Kidney glomerular epithelial cell (primary cell): ENCODE measurements at places on chromosomes 12 and 14.

GRCh38 chr12:85179680-85180270, 100.2 kb upstream of the ALX1 start:
- peak; percentile 75 for DNase-seq

GRCh38 chr14:100342195-100342594, 19.1 kb downstream of the SLC25A47 start:
- no peak for DNase-seq

- DNase-seq: no peak
These were observed 86.6 kb downstream of the PHLDA1 start for GRCh38 chr12:75944905-75945432.

DNA sequence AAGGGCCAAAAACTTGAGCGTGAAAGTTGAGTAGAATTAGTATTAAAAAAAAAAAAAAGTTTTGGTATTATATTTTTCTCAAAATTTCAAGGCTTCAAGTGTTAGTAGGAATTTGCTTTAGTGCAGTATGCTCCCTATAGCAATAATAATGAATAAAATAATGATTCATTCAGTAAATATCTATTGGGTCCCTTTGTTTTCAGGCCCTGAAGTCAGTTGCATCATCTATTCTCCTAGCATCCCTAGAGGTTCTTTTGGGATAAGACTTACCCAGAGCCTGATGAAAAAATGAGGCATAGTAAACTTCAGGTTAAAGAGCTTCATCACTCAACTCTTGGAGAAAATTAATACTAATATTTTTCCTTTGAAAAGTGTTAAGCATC, 1.1 kb downstream of the KMT5A start:
- peak; percentile 40 for DNase-seq

GRCh38 chr12:11651785-11652184, 2.3 kb downstream of the ETV6 start:
- peak; percentile 59 for DNase-seq

- DNase-seq: no peak
These were observed 7.6 kb downstream of the M6PR start for GRCh38 chr12:8941691-8942478.

- no peak for DNase-seq
These were observed 16.0 kb upstream of the CMKLR1 start for GRCh38 chr12:108355069-108355468.

DNA sequence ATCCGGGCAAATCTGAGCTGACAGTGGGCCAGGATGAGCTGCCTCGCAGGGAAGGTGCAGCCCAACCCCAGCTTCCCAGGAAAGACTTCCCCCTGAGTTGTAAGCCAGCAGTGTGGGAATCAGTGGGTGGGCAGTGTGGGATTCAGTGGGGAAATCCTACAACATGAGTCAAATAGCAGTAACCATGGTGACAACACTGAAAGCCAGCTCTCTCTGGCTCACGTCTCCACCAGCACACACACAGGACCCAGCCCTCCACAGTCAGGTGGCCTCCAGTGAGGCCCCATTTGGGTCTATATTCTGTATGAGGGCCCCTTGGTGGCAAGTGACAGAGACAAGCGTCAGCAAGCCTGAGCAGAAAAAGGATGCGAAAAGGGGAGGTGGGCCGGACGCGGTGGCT, 6.0 kb upstream of the LGALS3 start:
- DNase-seq: peak; percentile 79
